ENCODE measurements at places on chromosomes 7 and 10. TPM values are rescaled to one million over a fixed set of nuclear protein-coding genes. Genes with fewer than 3 reads are reported as not detected.

GRCh38 chr7:126698446-126698845, 554.3 kb downstream of the GRM8 start:
- no peak overlapping the region for H3K27ac ChIP-seq
- H3K4me1 ChIP-seq: no peaks in the 10 kb centered on the region
- no peaks in the 10 kb centered on the region for H3K36me3 ChIP-seq
- no peak overlapping the region for H3K4me3 ChIP-seq

GRCh38 chr10:119268871-119269506, 61.6 kb downstream of the GRK5 start:
- H3K36me3 ChIP-seq: no peaks in the 10 kb centered on the region
- H3K4me1 ChIP-seq: peaks cover 11% of the 10 kb centered on the region
- peak overlapping the region; percentile 76 for H3K27ac ChIP-seq
- H3K4me3 ChIP-seq: no peak overlapping the region
- H3K27me3 ChIP-seq: no peaks in the 10 kb centered on the region

GRCh38 chr7:18292584-18292983, 203.0 kb upstream of the HDAC9 start:
- H3K27me3 ChIP-seq: no peaks in the 10 kb centered on the region
- H3K36me3 ChIP-seq: no peaks in the 10 kb centered on the region
- DNase-seq: no peak
- H3K4me1 ChIP-seq: no peaks in the 10 kb centered on the region

DNA sequence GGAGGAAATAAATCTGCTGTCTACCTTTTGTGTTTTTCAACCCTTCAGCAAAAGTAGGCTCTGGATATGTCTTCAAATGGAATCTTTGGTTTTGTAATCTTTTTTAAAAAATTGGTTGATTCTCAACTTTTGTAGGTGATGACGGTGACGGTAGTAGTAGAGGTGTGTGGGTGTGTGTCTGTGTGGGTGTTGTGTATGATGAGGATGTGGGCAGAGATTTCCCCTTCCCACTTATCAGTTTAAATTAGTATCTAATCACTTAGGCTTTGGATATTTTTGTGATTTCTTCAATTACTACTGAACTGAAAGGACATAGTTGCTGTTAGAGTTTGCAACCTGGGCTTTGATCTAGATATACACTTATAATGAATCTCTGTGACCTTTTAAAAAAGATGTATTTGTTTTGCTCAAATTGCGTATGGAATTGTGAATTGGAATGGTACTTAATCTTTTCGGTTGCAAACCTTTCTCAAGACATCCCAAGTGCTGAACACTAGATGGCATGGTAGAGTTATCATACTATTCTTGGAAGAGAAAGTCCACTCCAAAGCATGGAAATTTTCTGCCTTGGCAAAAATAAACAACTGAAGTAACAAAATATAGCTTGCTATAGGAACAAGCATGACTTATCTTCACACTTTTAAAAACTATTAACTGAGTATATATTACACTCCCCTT, 51.9 kb upstream of the A1CF start:
- H3K27me3 ChIP-seq: no peaks in the 10 kb centered on the region
- no peak overlapping the region for H3K4me3 ChIP-seq
- no peak for DNase-seq
- no peaks in the 10 kb centered on the region for H3K4me1 ChIP-seq
- no peak overlapping the region for H3K27ac ChIP-seq

DNA sequence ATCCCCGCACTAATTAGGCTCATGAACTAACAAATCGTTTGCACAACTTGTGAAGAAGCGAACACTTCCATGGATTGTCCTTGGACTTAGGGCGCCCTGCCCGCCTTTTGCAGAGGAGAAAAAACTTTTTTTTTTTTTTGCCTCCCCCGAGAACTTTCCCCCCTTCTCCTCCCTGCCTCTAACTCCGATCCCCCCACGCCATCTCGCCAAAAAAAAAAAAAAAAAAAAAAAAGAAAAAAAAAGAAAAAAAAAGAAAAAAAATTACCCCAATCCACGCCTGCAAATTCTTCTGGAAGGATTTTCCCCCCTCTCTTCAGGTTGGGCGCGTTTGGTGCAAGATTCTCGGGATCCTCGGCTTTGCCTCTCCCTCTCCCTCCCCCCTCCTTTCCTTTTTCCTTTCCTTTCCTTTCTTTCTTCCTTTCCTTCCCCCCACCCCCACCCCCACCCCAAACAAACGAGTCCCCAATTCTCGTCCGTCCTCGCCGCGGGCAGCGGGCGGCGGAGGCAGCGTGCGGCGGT, at the start of gene EMX2:
Gene EMX2 (plus strand): TSS at position 41 of the 519 bp plus-strand sequence. CDS start 522 bp downstream, outside the sequence.
- H3K27ac ChIP-seq: peak within 1 kb of the TSS; percentile 95
- peaks cover 13% of the 10 kb centered on the region for H3K27me3 ChIP-seq
- peak within 1 kb of the TSS; percentile 97 for H3K4me3 ChIP-seq

GRCh38 chr7:15507171-15507570, 54.6 kb downstream of the AGMO start:
- no peaks in the 10 kb centered on the region for H3K27me3 ChIP-seq
- no peak overlapping the region for H3K4me3 ChIP-seq
- DNase-seq: no peak
- no peak overlapping the region for H3K27ac ChIP-seq
- no peaks in the 10 kb centered on the region for H3K36me3 ChIP-seq
- no peaks in the 10 kb centered on the region for H3K4me1 ChIP-seq

DNA sequence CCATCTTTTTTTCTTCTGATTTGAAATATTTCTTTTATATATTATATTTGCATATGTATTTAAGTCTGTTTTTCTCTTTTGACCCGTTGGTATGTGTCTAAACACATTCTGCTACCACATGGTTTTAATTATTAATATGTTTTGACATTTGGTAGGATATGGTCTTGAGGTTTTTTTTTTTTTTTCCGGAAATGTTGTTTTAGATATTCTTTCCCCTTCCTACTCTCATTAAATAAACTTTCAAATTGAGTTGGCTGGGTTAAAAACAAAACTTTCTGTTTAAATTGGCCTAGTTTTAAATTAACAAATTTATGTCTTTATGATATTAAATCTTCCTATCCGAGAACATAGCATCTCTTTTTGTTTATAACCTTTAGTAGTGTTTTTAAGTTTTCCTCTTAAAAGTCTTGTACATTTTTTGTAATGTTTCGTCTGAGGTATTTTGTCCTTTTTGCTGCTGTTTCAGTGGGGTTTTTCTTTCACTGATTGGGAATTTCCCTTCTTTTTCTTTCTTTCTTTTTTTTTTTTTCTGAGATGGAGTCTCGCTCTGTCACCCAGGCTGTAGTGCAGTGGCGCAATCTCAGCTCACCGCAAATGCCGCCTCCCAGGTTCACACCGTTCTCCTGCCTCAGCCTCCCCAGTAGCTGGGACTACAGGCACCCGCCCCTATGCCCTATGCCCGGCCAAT, 25.4 kb downstream of the STAM start:
- no peak overlapping the region for H3K4me3 ChIP-seq
- no peak for DNase-seq
- no peaks in the 10 kb centered on the region for H3K4me1 ChIP-seq
- H3K27ac ChIP-seq: no peak overlapping the region

GRCh38 chr7:133873631-133874030, 253.5 kb upstream of the LRGUK start:
- H3K36me3 ChIP-seq: no peaks in the 10 kb centered on the region
- H3K27ac ChIP-seq: no peak overlapping the region
- H3K4me3 ChIP-seq: no peak overlapping the region
- no peaks in the 10 kb centered on the region for H3K27me3 ChIP-seq

- peaks cover 32% of the 10 kb centered on the region for H3K4me1 ChIP-seq
- no peak overlapping the region for H3K4me3 ChIP-seq
- no peaks in the 10 kb centered on the region for H3K36me3 ChIP-seq
- no peak for DNase-seq
- no peaks in the 10 kb centered on the region for H3K27me3 ChIP-seq
- peak overlapping the region; percentile 32 for H3K27ac ChIP-seq
Observed at GRCh38 chr7:130881799-130882141, 147.8 kb upstream of the KLF14 start.

DNA sequence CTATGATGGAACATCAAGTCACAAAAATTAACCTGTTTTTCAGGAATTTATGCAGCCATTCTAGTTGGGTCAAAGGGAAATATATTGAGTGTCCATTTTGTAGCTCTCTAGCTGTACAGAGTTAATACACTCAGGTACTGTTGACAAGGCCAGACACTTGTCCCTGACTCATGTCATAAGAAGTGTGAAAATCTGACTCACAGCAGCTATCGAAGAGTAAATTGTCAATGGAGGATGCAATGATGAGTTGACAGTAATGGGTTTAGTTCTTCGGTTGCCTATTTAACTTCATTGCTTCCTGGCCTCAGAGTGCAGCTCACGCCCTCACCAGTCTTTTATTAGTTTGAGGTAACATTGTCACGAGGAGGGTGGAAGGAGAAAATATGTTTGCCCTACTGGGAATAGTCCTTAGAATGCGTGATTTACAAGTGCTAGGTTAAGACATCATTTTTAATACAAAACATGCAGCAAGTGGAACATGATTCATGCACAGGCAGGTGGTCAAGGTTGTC, 255.1 kb downstream of the XPNPEP1 start:
- H3K27me3 ChIP-seq: no peaks in the 10 kb centered on the region
- no peaks in the 10 kb centered on the region for H3K36me3 ChIP-seq
- DNase-seq: no peak
- H3K4me1 ChIP-seq: no peaks in the 10 kb centered on the region

- H3K4me3 ChIP-seq: no peak overlapping the region
- no peaks in the 10 kb centered on the region for H3K36me3 ChIP-seq
- no peaks in the 10 kb centered on the region for H3K4me1 ChIP-seq
- no peaks in the 10 kb centered on the region for H3K27me3 ChIP-seq
Observed at GRCh38 chr7:17097668-17098297, 200.7 kb upstream of the AHR start.

DNA sequence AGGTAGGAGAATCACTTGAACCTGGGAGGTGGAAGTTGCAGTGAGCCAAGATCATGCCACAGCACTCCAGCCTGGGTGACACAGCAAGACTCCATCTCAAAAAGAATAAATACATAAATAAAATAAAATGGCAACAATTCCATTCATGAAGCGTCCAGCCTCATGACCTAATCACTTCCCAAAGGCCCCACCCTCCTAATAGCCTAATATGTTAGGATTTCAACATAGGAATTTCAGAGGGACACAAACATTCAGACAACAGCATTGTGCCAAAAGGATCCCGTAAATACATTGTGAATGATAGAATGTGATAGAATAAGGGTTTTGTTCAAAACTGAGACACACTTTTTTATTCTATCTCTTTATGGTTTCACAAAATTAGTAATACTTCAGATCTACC, 90.3 kb downstream of the FAM107B start:
- no peaks in the 10 kb centered on the region for H3K4me1 ChIP-seq
- no peak overlapping the region for H3K27ac ChIP-seq
- no peaks in the 10 kb centered on the region for H3K36me3 ChIP-seq
- no peaks in the 10 kb centered on the region for H3K27me3 ChIP-seq

DNA sequence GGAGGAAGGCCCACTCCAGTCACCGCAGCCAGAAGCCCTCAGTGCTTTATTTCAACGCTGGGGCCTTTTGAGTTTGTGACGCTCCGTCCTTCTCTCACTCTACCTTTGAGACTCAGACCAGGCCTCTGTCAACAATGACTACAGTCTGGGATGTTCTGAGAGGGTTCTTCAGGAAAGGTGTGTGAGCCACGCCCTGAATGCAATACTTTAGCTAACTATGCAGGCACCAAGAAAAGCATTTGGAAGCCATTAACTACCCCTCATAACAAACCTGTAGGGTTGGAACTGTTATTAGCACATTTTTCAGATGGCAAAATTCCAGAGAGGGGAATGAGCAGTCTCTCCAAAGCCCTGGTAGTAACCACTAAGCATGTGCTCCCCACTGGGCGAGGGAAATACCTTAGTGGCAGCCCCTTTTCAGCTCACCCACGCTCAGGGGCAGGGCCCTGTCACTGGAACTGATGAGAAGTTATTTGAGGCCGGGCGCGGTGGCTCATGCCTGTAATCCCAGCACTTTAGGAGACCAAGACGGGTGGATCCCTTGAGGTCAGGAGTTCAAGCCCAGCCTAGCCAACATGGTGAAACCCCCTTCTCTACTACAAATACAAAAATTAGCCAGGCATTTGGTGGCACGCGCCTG, 5.7 kb upstream of the ARPC1B start:
- no peak for DNase-seq
- H3K36me3 ChIP-seq: peaks cover 9% of the 10 kb centered on the region
- H3K27ac ChIP-seq: no peak overlapping the region
- peaks cover 6% of the 10 kb centered on the region for H3K4me1 ChIP-seq
- no peaks in the 10 kb centered on the region for H3K27me3 ChIP-seq
- H3K4me3 ChIP-seq: no peak overlapping the region

DNA sequence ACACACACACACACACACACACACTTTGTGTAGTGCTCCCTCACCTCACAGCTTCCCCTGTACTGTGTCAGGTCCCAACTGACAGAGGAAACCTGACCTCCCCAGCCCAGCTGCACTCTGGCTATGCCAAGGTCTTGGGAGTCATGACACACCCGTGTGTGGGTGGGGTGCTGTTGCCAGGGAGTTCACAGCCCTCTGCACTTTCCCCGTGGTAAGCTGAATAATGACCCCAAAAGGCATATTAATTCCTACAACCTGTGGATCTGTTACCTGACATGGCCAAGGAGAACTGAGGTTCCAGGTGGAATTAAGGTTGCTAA, 8.9 kb upstream of the NANOS1 start:
- H3K27ac ChIP-seq: no peak overlapping the region
- H3K27me3 ChIP-seq: no peaks in the 10 kb centered on the region
- H3K36me3 ChIP-seq: no peaks in the 10 kb centered on the region
- no peak for DNase-seq
- no peak overlapping the region for H3K4me3 ChIP-seq
- H3K4me1 ChIP-seq: no peaks in the 10 kb centered on the region

DNA sequence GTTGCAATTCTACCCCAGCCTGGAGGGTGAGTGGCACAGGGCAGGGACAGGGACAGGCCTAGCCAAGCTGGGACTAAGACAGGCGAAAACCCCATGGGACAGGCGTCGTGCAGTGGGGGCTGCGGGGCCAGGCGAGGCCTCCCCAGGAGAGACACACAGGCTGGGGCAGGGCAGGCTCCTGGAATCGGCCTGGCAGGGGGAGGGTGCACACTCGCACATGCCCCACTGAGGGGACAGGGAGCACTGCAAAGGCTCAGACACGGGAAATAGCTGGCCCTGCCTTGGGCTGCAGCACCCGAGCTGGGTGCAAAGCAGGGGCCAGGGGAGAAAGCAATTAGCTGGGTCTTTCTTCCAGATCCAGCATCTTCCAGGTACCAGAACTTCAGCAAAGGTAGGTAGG, 10.4 kb downstream of the LAT2 start:
- no peaks in the 10 kb centered on the region for H3K4me1 ChIP-seq
- no peak for DNase-seq
- no peak overlapping the region for H3K4me3 ChIP-seq
- no peaks in the 10 kb centered on the region for H3K27me3 ChIP-seq

The C7orf33 gene
- not detected for total RNA-seq

The FANK1 gene
- 13.4 TPM for total RNA-seq

All from kidney (tissue), 22 donors.